ENCODE measurements at places on chromosomes 16 and 17. TPM values are rescaled to one million over a fixed set of nuclear protein-coding genes. Genes with fewer than 3 reads are reported as not detected.

The ARL17A gene
- 4.2 TPM for total RNA-seq

The FBXW10 gene
- total RNA-seq = not detected

The PITPNC1 gene
- 9.3 TPM for total RNA-seq

The SLC4A1 gene
- not detected for total RNA-seq

The NEUROD2 gene
- not detected for total RNA-seq

The SBK1 gene
- 0.09 TPM for total RNA-seq

The DLG4 gene
- total RNA-seq = 10.3 TPM

The AOC2 gene
- total RNA-seq = 0.38 TPM

The PTGES3L gene
- total RNA-seq = 0.18 TPM

The CES3 gene
- total RNA-seq = 0.19 TPM

The GLTPD2 gene
- total RNA-seq = not detected

The PLXDC1 gene
- total RNA-seq = not detected

The OTOA gene
- total RNA-seq = 0.09 TPM

The PRSS21 gene
- total RNA-seq = not detected

The BICDL2 gene
- not detected for total RNA-seq

The ZG16 gene
- total RNA-seq = not detected

The C17orf67 gene
- 1.0 TPM for total RNA-seq

The SEZ6L2 gene
- 1.2 TPM for total RNA-seq

The TSNAXIP1 gene
- 0.90 TPM for total RNA-seq

The SPIRE2 gene
- 0.66 TPM for total RNA-seq

The OR1F1 gene
- total RNA-seq = 0.18 TPM

The SHPK gene
- 15.8 TPM for total RNA-seq

The GCGR gene
- not detected for total RNA-seq

The FBXW10B gene
- total RNA-seq = 0.09 TPM

The PSKH1 gene
- 14.8 TPM for total RNA-seq

The BEAN1 gene
- not detected for total RNA-seq

The STAC2 gene
- total RNA-seq = not detected

The G6PC1 gene
- total RNA-seq = not detected

The PKMYT1 gene
- 4.2 TPM for total RNA-seq

The WDR59 gene
- 13.1 TPM for total RNA-seq

The CHAD gene
- total RNA-seq = not detected

The DNAAF8 gene
- 0.45 TPM for total RNA-seq

The MINK1 gene
- total RNA-seq = 48.3 TPM

All from endothelial cell of coronary artery (primary cell).